Retina (tissue), 1 donor: ENCODE measurements at places on chromosomes 7 and 10.
A peak's percentile ranks its signal among the peaks of the same experiment; 100 is the strongest.

DNA sequence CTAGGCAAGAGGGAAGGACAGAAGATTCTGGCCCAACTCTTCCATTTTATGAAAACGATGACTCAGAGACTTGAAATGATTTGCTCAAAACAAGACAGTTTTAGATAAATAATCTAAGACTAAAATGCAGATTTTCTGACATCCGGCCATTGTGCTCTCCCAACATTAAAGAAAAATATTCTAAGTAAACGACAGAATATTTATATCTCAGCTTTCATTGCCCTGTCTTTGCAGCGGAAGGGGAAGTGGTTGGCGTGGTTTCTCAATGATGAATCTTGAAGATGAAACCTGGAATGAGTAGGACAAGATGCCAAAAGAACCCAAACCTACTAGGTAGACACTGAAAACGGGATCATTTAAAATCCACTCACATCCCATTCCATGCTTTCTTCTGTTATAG lies 28.9 kb upstream of the NPY start:
- DNase-seq = no peak

DNA sequence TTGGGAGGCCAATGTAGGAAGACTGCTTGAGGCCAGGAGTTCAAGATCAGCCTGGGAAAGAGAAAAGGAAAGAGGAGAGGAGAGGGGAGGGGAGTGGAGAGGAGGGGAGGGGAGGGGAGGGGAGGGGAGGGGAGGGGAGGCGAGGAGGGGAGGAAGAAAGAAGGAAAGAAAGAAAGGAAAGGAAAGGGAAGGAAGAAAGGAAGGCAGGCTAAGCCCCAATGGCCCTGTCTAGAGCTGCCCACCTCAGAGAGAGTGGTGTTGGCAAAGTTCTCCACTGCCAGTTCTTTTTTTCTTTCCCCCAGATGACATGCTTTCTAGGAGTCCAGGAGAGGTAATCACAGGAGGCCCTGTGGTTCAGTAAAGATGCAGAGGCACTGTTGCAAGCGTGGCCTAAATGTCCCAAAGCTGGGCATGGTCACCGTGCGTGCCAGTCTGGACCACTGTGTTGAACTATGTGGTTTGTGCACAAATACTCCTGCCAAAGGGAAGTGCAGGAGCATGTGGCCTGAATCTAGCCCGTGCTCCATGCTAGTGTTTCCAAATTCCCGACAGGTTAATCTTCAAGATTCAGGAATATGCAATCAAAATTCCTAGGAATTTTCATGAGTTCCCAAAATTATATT lies 39.7 kb downstream of the ODAD2 start:
- no peak for DNase-seq

DNA sequence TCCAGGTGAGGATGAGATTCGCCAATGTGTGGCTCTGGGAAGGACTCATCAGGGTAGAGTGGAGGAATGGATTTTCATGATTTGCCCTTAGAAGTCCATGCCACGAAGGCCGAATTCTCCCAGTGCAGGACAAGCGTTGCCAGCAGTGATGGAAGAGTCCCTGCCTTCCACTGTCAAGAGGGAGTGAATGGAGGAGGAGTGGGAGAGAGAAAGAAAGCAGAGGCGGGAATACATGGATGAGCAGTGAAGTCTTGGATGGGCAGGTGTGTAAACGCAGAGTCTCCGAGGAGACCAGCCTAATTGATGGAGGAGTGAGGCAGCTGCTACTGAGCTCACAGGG lies 419.2 kb downstream of the GLRX3 start:
- no peak for DNase-seq

- DNase-seq = no peak
Measured at GRCh38 chr7:85234730-85235129, 47.9 kb upstream of the SEMA3D start.

- DNase-seq = no peak
Measured at GRCh38 chr7:23473844-23474093, 3.5 kb upstream of the IGF2BP3 start.

DNA sequence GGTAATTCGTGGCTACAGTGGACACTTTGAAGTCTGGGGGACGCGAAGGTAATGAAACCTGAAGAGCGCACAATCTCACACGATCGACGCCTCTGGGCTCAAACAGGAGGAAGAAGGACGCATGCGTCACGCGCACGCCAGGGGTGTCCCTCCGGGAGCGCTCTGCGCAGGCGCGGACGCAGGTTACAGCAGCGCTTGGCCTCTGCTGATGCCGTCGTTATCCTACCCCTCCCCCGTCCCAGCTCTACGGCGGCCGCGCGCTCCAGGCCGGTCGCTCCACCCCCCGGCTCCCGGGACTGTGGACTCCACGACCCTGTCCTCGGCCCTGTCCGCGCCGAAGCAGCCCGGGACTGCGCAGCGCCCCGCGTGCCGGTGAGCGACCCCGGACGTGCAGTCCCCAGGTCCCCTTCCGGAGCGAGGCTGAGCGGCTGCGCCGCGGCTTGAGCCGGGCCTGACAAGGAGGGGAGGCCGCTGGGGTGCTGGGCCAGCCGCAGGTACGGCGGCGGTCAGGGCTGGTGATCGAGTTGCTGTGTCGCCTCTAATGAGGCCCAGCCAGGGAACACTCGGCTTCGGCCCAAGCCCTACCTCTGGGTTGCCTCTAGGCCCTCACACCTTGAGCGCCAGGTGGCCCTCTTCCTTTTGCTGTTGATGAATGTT lies at the start of gene TMEM106B:
TSS of gene TMEM106B (plus strand) at position 241 of the 657 bp plus-strand sequence. CDS start 3,517 bp downstream, outside the sequence.
- peak; percentile 97 for DNase-seq

DNA sequence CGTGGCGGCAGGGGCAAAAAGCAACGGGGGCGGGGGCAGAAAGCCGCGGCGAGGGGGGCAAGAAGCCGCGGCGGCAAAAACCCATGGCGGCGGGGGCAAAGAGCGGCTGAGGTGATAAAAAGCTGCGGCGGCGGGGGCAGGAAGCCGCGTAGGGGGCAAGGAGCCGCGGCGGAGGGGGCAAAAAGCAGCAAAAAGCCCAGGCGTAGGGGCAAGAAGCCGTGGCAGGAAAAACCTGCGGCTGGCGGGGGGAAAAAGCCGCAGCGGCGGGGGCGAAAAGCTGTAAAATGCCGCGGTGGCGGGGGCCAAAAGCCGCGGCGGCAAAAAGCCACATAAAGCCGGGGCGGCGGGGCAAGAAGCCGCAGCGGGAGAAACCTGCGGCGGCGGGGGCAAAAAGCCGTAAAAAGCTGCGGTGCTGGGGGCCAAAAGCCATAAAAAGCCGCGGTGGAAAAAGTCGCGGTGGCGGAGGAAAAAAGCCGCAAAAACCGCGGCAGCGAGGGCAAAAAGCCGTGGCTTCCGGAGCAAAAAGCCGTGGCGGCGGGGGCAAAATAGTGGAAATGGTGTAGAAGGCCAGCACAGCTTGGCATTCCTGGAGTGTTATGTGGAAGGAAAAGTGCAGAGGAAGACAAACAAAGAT lies 487.8 kb downstream of the ZNF33B start:
- no peak for DNase-seq

GRCh38 chr10:69439350-69439739 lies 11.9 kb upstream of the TSPAN15 start:
- DNase-seq = no peak

- DNase-seq = no peak
Measured at GRCh38 chr7:118452128-118452527, 227.6 kb downstream of the ANKRD7 start.

GRCh38 chr7:104943502-104944343 lies 70.3 kb upstream of the KMT2E start:
- DNase-seq = no peak

- peak; percentile 97 for DNase-seq
Measured at GRCh38 chr7:149090397-149091195, at the start of gene ZNF786. ZNF786 (minus strand) TSS chr7:149090718; CDS start chr7:149090640, 78 bp downstream.

GRCh38 chr7:1802899-1803298 lies 132.8 kb downstream of the ELFN1 start:
- DNase-seq = no peak

GRCh38 chr7:98395481-98395880 lies 5.4 kb downstream of the BAIAP2L1 start:
- DNase-seq = no peak

GRCh38 chr7:1474736-1475135 lies 15.5 kb upstream of the MICALL2 start:
- no peak for DNase-seq

DNA sequence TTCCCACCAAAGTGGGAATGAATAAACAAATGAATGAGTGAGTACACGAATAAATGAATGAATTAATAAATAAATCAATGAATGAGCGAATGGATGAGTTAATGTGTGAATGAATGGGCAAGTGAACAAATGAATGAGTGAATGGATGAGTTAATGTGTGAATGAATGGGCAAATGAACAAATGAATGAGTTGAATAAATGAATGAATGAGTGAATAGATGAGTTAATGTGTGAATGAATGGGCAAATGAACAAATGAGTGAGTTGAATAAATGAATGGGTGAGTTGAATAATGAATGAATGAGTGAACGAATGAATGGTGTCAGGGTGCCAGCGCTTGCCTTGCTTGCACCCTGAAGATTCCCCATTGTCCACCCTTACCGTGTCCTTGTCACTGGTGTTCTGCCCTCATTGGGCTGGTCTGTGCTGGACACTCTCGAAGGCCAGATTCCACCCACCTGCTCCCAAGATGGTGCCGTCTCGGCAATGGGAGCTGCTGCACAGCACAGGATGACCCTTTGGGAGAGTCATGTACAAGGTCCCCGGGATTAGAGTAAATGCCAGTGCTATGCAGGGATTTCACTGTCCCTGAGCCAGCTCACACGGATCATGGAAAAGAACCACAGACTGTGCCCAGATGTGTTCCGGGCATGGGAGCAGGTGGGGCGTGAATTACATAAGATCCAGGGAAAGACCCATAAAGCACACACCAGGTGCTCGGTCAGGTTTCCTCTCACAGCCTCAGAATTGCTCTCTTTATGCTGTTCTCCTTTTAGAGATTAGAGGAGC lies 83.2 kb downstream of the CAMK1D start:
- no peak for DNase-seq

- no peak for DNase-seq
Measured at GRCh38 chr7:108114117-108114841, 15.9 kb downstream of the LAMB4 start.

- no peak for DNase-seq
Measured at GRCh38 chr10:75073442-75073841, 38.0 kb upstream of the SAMD8 start.

DNA sequence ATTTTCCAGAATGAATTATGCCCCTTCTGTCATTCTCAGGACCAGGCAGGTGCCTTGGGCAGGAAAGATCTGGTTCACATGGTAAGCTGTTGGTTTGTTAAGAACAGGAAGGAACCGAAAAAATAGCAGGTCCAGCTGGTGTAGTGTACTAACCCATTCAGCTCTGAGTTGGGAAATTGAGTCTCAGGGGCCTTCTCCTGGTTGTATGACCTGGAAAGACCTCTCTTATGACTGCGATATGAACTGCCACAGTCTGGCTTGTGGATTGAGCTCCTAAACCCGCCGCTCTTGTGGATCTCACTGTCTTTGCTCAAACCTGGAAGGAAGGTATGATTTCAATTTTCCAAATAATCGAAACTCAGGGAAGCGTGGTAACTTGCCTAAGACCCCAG lies 4.5 kb downstream of the LRIT1 start:
- DNase-seq = no peak

DNA sequence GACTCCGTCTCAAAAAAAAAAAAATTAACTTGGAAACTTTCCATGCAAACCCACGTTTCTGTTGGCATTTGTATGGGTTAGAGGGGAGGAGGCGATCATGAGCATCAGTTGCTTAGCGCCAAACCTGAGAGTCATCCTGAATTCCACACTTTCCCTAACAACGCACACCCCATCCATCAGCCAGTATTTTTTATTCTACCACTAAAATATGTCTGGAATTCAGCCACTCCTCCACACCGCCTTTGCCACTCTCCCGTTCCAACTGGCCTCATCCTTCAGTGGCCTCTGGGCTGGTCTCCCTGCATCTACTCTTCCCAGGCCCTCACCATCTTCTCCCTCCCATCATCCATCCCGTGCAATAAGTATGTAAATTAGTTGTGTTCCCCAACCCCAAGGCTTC lies 4.7 kb upstream of the LMBR1 start:
- no peak for DNase-seq

GRCh38 chr7:93835702-93836101 lies 54.9 kb downstream of the TFPI2 start:
- no peak for DNase-seq

- no peak for DNase-seq
Measured at GRCh38 chr10:119516381-119517234, 25.9 kb downstream of the RGS10 start.

DNA sequence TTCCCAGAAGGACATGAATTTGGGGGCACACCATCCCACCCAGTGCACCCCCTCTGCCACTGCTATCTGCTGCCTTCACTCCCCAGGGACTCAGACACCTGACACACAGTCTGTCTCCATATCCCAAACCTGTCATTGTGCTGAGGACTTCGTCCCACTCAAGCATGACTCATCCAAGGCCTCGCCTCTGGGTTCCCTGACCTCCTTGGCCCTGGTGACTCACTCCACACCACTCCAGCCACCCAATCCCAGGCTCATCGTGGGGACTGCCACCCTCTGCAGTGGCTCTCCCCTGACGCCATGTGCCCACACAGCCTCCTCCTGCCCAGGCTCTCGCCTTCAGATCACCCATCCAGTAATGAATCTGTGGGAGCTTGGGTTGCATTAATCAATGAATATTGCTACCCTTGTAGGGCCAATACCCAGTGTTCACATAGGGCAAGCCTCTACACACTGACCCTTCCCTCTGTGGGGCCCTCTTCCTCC lies 6.6 kb upstream of the INSIG1 start:
- no peak for DNase-seq

- no peak for DNase-seq
Measured at GRCh38 chr10:82908751-82909150, 1033.8 kb downstream of the NRG3 start.
